NCI-H510A treated with DMSO at 0.1 percent for 48 hours (cell line): ENCODE measurements at places on chromosomes 3 and 15.

DNA sequence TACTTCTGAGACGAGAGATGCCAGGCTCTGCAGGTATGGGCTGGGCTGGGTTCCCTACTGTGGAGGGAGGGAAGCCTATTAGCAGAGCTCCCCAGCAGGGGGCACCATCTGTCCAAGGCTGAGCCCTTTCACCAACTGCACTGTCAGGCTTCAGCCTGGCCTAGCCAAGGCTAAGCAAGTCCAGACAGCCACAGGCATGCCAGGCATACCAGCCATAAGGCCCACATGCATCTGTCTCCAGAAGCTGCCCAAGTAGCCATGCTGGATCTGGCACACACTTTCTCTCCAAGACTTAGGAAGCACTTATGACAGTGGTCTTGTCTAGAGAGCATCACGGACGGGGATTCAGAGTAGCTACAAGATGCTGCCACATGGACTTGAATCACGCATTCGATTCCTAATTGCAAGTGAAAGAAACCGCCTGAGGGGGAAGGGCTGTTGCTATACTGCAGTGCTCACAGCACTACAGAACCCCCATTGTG is 28.3 kb downstream of the RUVBL1 start:
- DNase-seq = peak; percentile 24

DNA sequence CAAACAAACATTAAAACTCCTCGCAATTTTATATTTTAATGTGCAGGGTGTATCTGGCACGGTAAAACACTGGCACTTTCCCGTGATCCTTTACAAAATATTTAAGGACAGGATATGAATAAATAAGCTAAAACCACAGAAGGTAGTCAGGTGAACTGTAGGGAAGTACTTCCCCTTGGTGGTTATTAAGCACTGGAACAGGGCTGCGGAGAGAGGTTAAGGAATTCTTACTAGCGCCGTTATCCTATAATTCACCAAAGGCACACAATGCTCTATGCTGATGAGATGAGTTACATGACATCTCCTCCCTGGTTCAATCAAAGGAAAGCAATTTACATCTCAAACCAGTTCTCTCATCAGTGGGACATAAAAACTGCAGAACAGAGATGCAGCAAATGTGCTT is 289.8 kb downstream of the ZBTB20 start:
- peak; percentile 13 for DNase-seq

DNA sequence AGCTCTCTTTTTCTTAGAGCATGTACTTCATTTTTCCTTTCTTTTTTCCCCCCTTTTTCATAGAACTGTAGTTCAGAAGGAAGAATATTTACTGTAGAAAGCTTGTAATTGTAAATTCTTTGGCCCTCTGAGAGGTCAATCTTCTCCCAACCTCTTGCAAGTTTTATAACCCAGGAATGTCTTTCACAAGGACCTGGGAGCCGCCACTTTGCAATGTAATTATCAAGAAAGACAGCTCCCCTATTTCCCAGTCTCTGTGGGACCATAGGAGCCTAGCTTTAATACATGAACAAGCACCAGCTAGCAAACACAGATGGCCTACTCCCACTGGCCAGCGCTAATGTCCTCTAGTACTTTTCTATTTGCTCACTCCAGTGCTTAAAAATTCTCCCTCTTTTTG is 51.4 kb downstream of the NFKBIZ start:
- no peak for DNase-seq

DNA sequence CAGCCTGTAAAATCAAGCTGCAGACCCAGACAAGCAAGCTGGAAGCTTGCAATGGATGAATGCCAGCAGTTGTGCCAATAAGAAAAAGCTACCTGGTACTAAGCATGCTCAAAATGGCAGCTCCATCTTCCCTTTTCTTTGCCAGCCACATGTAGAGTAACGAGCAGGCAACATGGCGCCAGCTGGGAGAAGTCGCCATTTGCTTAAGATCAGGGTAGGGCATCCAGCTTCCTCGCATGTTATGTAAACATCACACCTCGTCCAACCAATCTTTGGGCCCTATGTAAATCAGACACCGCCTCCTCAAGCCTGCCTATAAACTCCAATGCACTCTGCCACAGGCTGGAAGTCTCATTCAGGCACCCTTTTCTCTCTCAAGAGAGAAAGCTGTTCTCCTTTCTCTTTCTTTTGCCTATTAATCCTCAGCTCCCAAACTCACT is 973.9 kb downstream of the FHIT start:
- DNase-seq = no peak

GRCh38 chr3:111610612-111611054 is 15.5 kb upstream of the ZBED2 start:
- DNase-seq = no peak

DNA sequence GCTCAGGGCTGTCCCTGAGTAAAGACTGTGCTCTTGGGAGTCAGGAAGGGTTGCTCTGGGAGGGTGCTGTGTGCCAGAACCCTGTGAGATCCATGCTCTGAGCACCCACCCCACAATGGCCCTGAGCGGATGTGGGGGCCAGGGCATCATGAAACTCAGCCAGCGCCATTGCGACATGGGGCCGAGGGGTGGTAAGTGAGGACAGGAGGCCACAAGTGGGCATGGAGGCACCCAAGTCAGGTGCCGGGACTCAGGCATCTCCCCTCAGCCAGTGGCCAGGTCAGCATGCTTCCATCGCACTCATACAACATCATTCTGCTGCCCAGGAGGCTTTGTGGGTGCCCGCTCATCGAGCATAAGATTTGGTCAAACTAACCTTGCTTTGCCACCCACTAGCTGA is 19.6 kb downstream of the ATP2B2 start:
- DNase-seq = no peak

GRCh38 chr3:101200461-101200860 is 119.9 kb downstream of the IMPG2 start:
- DNase-seq = no peak

DNA sequence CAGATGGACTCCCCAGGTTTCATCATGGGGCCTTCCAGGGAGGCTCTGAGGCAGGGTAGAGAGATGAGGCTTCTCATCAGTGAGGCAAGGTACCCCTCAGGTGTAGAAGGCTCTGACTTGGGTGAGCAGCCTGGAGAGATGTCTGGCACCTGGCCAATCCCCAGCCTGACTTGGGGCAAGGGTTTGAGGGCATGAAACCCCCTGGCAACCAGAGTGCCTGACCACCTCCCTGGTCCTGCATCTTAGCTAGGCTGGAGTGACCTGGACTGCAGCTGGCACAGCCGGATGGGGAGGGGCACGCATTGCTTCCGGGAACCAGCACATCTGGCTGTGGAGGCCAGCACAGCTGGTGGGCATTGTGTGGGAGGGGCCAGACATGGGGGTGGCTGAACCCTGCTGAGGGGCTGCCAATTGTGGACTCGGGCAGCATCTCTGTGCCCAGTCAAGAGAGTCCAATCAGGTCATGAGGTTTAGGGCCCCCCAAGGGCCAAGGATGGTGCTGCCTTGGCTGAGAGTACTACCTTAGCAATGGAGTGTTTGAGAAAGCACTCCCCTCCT is 1.9 kb downstream of the ZBTB47 start:
- no peak for DNase-seq

DNA sequence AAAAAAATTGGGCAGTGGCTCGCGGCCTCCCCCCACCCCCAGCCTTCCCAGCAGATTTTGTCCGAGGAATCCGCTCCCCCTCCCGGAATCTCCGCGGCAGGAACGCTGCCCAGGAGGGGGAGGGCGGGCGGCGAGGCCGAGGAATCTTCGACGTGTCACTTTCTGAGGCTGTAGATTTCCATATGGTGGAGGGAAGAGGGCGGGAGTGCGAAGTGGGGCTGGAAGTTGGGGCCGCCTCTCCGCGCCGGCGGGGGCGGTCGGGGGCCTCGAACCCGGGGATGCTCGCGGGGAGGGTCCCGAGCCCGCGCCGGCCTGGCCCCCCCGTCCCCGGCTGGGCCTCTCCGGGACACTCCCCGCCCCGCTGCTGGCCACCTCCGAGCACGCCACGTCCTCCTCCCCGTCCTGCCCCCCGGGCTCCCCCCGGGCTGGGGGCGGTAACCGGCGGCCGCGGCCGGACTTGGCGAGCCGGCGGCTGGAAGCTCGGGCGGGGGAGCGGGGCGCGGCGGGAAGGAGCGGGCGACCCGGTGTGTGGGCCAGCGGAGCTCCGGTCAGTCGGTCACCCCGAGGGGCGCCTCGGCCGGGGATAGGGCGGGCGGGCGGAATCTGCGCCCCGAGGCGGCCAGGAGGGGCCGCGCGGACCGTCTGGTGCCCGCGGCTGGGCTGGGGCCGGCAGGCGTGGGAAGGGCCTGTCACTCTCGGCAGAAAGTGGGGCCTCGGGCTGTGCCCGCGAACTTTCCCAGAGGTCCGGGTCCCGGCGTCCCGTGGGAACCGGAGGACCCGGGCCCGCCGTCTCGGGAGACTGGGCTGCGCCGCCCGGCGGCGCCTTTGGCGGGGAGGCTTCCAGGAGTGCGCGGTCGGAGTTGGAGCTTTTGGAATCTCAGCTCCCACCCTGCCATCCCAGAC is 951 bp downstream of the FNDC3B start:
- peak; percentile 66 for DNase-seq

GRCh38 chr15:26318689-26319088 is 454.2 kb downstream of the GABRB3 start:
- no peak for DNase-seq

DNA sequence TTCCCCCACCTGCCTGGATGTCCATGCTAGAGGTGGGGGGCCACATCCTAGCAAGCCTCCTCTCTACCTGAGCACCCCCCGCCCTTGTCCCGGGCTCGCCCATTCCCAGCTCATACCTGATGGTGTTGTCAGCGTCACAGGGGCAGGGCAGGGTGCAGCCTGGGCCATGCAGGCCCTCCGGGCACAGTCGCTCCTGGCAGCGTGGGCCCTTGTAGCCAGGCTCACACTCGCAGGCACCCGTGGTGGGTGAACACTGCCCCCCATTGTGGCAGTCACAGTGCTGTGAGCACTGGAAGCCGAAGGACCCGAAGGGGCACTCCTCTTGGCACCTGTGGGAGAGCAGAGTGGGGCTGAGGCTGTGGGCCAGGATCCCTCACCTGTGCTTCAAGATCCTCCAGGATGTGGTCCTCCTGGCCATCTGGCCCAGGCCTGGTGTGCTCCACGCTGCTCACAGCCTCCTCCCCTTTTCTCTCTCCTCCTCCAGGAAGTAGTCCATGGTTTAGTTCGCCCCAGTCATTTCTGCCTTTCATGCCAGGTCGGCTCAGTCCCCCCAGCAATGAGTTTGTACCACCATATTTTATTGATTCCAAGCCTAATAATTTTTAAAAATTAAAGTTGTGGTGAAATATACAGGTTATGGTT is 95.6 kb downstream of the RAB11A start:
- no peak for DNase-seq

DNA sequence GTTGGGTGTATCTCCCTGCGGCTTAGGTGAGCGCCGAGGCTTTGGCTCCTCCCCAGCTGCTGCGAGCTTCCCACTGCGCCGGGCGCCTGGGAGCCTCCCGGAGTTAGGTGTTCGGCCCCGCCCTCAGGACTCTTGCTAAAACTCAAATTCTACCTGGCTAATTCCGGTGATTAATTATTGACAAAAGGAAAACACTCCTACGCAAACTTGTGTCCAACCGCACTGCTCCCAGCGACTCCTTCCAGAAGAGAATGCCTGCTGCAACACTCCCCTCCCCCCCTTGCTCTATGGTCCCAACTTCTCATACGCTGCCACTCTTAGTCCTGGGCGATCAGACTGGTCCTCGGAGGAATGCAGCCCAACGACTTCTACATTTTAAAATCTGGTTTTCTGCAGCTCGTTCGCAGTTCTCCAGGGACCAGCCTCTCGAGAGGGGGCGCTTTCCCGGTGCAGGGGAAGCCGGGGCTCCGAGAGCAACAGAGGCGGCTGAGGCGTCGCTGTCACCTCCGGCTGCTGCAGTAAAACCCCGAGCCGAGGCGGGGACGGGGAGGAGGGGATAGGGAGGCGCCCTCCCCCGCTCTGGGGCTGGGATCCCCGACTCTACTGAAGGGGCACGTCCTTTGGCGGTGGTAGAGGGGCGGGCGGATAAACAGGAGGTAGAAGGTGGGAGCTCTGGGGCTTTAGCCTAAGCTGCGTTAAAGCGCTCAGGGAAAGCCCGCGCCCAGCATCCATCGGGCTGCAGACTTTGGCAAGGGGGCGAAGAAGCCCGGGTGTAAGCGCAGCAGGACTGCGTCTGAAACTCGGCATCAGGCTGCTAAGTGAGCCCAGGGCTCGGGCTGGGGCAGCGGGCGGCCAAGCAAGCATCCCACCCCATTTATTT is at the start of gene SPTSSB:
SPTSSB (minus strand) TSS at position 77 of the 880 bp plus-strand sequence. CDS start 25,194 bp downstream, outside the sequence.
- peak; percentile 58 for DNase-seq

- peak; percentile 77 for DNase-seq
Observed at GRCh38 chr3:108125550-108126071, 34.8 kb upstream of the CD47 start.

GRCh38 chr3:108124337-108125152 is 33.7 kb upstream of the CD47 start:
- no peak for DNase-seq

GRCh38 chr3:14398797-14399106 is 3.7 kb upstream of the SLC6A6 start:
- no peak for DNase-seq
